ENCODE measurements at places on chromosomes 7 and 10. TPM values are rescaled to one million over a fixed set of nuclear protein-coding genes. Genes with fewer than 3 reads are reported as not detected.

DNA sequence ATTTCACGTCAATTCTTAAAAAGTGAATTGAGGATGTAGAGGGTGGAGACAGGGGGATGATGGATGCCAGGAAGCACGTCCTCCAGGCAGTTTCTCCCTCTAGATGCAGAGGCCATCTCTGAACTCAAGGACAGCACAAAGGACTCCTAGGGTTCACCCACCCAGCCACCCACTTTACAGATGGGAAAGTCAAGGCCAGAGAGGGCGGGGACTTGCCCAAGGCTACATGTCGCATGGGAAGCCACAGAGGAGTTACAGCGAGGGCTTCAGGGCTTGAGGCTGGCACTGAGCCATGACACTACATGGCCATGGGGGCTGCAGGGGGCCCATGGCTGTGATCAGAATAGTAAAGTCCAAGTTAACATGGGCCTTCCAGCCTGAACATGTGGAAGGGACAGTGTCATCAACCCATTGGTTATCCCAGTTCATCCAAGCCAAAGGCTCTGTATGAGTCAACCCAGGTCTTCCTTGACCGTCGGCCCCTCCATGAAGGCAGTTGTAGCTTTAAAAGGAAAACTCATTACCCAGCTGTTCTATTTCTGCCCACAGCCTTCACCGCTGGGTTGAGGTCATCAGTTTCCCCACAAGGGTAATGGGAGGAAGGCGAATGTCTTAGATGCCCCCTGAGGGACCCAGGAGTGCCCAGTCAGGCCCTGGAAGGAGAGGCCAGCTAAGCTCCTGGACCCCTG, 24.3 kb upstream of the KPNA7 start:
- no peak for DNase-seq
- H3K27ac ChIP-seq: no peak overlapping the region
- no peak overlapping the region for H3K4me3 ChIP-seq
- no peaks in the 10 kb centered on the region for H3K27me3 ChIP-seq
- H3K4me1 ChIP-seq: no peaks in the 10 kb centered on the region

DNA sequence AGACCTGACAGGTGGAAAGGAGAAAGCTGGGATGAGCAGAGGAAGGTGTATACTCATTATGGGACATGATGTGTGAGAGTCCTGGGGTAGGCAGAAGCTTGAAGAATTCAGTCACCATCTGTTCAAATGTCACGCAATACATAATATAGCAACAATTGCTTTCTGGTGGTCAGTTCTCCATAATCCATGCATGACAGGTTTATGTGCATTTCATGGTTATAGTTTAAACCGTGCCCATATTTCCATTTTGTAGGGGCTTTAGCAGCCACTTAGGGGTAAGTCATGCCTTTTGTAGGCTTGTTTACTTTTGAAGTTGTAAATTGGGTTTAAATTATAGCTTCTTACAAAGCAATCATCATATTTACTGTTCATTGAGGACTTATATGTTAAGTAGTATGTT, 158.8 kb downstream of the NXPH1 start:
- no peak overlapping the region for H3K4me3 ChIP-seq
- no peak overlapping the region for H3K27ac ChIP-seq
- H3K4me1 ChIP-seq: no peaks in the 10 kb centered on the region
- no peaks in the 10 kb centered on the region for H3K27me3 ChIP-seq

The SSC4D gene
- total RNA-seq: not detected

DNA sequence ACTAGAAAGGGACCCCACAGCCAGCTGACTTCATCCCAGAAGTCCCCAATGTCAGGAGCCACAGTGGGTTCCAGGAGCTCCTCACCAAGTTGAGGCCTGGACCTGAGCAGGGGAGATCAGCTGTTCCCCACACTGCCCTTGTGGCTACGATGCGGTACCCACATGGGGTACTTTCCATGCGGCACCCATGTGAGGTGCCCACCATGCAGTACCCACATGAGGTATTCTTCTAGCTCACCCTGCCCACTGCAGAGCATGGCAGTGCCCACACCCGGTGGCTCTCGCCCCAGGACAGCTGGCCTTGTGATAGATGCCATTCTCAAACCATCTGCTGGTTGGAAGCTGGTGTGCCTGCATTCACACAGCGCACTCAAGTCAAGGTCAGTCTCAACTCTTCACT, 136.3 kb upstream of the PDE1C start:
- H3K27me3 ChIP-seq: no peaks in the 10 kb centered on the region
- no peaks in the 10 kb centered on the region for H3K4me1 ChIP-seq
- no peak overlapping the region for H3K27ac ChIP-seq
- DNase-seq: no peak
- no peaks in the 10 kb centered on the region for H3K36me3 ChIP-seq

Data from tibial nerve (tissue), 4 donors.